ENCODE measurements at places on chromosomes 12 and 14.

- DNase-seq, result peak; percentile 42
These were observed 603 bp downstream of the PABPN1 start for GRCh38 chr14:23321572-23322547.

DNA sequence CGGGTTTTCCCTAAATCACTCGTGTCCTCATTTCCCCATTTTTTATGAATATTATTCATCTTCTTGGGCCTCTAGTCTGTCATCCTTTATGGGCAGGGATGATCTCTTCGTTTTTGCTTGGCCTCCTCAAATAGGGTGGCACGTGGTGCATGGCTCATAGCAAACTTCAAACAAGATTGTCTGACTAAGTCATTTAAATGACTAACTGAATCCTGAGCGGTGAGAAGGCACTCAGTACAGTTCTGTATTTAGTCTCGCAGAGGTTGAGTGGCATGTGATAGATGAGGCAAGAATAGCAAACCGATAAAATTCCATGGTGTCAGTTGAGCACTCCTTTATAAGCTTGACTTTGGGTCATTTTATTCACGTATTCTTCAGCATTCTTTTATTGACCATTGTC, 5.7 kb upstream of the JDP2 start:
- no peak for DNase-seq

- DNase-seq, result no peak
These were observed 212.6 kb downstream of the PTPRO start for GRCh38 chr12:15534874-15535273.

- DNase-seq, result peak; percentile 42
These were observed 95.9 kb downstream of the OTOGL start for GRCh38 chr12:80195074-80195726.

- no peak for DNase-seq
These were observed 79.4 kb downstream of the TPH2 start for GRCh38 chr12:72018036-72018435.

- DNase-seq, result no peak
These were observed 123.4 kb downstream of the CCDC91 start for GRCh38 chr12:28313631-28314030.

DNA sequence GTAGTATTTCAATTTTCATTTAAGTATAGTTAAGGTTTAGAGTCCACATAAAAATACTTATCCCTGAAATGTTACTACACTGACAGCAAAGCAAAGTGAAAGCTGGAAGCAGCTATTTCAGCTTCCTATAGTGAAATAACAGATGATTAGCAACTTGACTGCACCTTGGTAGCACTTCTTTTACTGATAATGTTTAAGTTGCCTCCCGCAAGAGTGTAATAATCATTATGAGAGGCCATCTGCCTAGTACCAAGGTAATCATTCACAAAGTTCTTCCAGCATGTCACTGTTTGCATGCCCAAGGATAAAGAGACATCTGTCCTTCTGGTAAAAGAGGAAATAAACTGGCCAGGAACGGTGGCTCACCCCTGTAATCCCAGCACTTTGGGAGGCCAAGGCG, 69.8 kb downstream of the LIN7A start:
- DNase-seq, result no peak

DNA sequence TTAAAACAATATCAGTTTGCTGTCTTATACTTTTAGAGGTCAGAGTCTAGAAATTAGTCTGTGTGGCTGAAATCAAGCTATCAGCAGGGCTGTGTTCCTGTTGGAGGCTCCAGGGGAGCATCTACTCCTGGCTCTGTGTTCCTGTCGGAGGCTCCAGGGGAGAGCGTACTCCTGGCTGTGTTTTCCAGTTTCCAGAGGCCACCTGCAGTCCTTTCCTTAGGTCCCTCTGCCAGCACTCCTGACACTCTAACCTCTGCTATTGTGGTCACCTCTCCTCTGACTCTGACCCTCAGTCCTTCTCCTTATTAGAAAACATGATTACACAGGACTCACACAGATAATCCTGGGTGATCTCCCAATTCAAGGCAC, 1140.7 kb upstream of the TMEM132C start:
- no peak for DNase-seq

Data from SW480 (cell line).